ENCODE measurements at places on chromosomes 2 and 18.

DNA sequence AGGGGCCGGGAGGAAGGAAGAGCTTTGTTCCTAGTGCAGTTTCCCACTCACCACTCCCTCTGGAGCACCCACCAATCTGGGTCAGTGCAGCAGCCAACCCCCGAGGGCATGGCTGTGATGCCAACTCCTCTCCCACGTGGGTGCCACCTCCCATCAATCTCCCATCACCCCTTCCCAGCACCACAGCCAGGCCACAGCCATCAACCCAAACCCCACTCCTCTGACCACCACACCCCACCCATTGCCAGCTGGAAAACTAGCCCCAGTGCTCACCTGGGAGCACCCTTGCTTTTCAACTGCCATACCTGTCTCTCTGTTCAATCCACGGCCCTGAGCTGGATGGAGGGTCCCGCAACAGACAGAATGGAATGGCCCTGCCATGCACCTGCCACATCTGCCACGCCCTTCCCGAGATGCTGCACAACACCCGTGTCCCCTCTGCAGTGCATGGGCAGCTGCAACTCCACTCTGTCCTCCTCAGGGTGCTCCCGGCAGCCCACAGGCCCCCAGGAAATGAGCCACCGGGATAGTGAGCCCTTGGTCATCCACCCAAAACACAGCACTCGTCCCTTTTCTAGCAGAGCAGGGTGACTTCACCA is 112.4 kb upstream of the ID2 start:
- DNase-seq: no peak

- DNase-seq: no peak
Measured at GRCh38 chr2:240205348-240205747, 64.9 kb upstream of the OTOS start.

- DNase-seq: no peak
Measured at GRCh38 chr2:6927186-6927585, 10.0 kb downstream of the RNF144A start.

GRCh38 chr2:14633461-14634181 is 1.1 kb downstream of the LRATD1 start:
- DNase-seq: peak; percentile 29
